Bronchial smooth muscle cell (primary cell): ENCODE measurements at places on chromosomes 5 and 9. TPM values are rescaled to one million over a fixed set of nuclear protein-coding genes. Genes with fewer than 3 reads are reported as not detected.

TMEM215 gene
- total RNA-seq, result not detected in 2 replicates

C9orf153 gene
- 0.09 and 0.32 TPM in 2 replicates for total RNA-seq

ROPN1L gene
- total RNA-seq, result 0.32 and 0.60 TPM in 2 replicates

GRM6 gene
- total RNA-seq, result under 0.01 TPM in 2 replicates
